NCI-H524 treated with DMSO at 0.1 percent for 48 hours (cell line): ENCODE measurements at places on chromosomes 4 and X.

DNA sequence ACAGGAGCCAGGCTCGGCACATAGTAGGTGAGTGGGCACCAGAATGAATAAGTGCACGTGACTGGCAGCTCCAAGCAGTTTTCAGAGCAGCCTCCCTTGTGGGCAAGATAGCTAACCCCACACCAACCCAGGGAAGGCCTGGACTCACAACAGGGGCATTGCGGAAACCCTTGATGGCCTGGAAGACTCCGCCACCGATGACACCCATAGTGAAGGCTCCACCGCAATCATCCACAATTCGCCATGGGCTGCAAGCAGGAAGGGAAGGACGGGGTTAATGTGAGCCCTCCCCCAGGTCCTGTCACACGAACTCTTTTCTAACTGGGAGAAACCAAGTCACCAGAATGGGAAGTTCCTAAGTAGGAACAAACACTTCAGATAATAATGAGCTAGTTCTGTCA is 957 bp downstream of the TIMM17B start:
- no peak for DNase-seq

- no peak for DNase-seq
Measured at GRCh38 chrX:69031971-69032391, 133.3 kb downstream of the PJA1 start.

- no peak for DNase-seq
Measured at GRCh38 chr4:38078590-38079421, 118.6 kb downstream of the PTTG2 start.

GRCh38 chr4:182754895-182755294 is 162.3 kb downstream of the DCTD start:
- DNase-seq: no peak

GRCh38 chr4:42616572-42616971 is 40.3 kb downstream of the ATP8A1 start:
- no peak for DNase-seq

- no peak for DNase-seq
Measured at GRCh38 chr4:187491959-187492358, 503.6 kb upstream of the ZFP42 start.

GRCh38 chr4:180240670-180241069 is 2002.5 kb upstream of the TENM3 start:
- DNase-seq: no peak

DNA sequence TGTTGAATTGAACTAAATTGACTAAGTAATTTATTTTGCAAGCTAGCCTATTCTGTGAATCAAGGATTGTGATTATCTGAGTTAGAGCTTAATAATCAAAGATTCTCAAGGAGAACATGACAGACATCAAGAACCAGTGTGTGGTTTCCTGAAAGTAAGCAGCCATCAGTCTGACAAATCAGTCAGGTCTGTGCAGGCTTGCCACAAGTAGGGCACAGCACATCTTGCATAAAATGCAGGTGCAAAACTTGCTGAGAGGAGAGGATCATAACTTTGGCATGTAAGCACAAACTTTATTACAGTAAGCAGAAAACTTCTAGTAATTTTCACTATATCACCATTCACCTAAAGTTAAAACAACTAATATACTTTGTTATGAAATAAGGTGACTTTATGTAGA is 22.5 kb downstream of the FAM241A start:
- DNase-seq: no peak

- no peak for DNase-seq
Measured at GRCh38 chr4:78742300-78742699, 33.9 kb upstream of the BMP2K start.

- DNase-seq: no peak
Measured at GRCh38 chr4:152500800-152501434, 35.0 kb downstream of the FBXW7 start.

GRCh38 chr4:6495296-6495590 is 22.8 kb upstream of the PPP2R2C start:
- no peak for DNase-seq

DNA sequence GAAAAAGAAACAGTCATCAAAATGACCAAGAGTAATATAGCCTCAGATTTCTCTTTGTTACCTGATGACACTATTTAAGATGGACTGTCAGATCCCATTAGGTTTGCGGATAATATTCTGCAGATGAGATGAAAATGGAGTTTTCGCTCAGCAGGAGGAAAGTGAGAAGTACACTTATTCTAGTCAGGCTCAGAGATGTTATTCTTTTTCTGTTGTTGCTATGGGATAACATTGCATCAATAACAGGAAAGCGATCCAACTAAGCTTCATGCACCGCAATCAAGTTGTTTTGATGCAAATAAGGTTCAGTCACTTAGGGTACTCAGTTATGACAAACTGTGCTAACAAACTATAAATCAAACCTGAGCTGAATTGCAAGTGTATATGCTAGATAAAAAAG is 415.0 kb downstream of the CCSER1 start:
- DNase-seq: no peak

DNA sequence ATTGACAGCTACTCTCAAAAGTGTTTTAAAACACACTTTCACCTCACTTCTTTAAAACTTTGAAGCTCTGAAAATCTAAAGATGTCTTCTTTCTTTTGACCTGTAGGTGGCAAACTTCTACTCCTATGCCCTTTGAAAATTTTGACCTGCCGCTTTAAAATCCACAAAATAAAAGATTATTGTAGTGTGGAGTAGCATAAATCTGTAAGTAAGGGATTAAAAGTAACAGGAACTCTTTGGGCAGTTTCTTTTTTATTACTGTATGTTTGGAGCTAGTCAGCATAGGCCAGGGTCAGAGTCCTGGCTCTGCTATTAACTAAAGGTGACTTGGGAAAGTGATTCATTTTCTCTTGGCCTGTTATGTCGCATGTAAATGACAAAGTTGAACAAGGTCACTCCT is 25.5 kb downstream of the BBS12 start:
- DNase-seq: no peak

DNA sequence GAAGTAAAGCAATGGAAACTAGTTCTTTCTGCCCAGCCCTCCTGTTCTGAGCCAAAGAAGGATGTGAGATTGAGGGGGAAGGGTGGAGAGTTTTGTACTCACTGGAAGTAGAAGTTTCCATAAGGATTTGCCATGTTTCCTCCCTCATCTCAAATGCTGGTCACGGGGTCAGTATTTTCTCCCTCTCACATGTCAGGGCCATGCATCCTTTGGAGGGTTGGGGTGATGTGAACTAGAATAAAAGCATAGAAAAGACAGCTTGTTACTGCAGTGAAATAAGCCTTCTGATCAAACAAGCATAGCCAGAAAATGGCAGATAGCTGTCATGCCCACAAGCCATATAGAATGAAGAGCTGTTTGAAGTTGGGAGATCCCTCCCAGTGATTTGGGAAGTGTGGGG is 79.7 kb downstream of the KIT start:
- no peak for DNase-seq

DNA sequence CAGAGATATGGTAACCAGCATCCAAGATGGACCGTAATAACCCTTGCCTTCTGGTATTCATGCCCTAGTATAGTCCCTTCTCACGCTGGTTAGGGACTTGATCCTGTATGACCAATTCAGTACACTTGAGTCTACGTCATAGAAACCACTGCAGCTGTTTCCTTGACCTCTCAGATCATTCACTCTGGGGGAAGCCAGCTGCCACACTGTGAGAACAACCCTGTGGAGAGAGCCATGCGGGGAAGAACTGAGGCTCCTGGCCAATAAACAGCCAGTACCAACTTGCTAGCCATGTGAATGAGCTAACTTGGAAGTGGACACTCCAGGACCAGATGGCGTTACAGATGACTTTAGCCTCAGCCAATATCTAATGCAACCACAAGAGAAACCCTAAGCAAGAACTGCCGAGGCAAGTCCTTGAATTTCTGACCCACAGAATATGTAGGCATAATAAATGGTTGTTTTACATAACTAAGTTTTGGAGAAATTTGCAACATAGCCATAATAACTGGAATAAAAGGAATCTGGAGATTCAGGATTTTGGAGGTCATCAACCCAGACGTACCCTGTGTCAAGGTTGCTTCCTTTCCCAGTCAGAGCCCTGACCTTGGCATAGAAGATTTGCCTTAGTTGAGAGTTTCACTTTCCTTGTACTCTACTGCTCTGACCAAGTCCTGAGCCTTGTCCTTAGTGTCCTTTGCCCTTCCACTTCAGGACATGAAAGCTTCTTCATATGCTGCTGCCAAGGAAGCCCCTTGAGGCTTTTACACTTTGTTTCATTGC is 87.3 kb upstream of the ZNF81 start:
- peak; percentile 22 for DNase-seq

DNA sequence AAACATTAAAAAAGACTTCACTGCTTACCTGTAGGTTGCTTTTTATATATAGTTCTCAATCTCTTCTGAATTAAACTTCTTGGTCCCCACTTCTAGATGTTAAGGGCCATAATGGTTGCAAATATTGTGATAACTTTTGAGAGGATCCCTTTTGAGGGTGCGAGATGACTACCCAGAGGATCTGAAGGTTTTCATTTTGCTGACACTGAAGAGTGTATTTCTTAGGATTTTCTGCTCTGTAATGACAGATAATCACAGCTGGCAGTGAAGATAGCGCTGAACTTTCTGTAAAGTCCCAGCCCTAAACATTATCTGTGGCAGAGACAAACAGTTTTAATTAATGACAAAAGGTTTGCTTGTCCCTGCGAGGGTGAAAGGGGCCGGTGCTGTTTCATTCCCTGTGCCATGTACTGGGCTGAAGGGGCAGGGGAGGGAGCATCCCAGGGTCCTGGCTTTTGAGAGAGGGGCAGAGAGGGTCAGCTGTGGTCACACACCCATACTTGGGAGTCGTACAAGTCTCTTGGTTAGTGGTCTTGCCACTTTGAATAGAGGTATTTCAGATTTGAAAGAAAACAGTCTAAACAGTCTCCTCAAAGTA is 22.2 kb downstream of the CLCN4 start:
- DNase-seq: no peak

DNA sequence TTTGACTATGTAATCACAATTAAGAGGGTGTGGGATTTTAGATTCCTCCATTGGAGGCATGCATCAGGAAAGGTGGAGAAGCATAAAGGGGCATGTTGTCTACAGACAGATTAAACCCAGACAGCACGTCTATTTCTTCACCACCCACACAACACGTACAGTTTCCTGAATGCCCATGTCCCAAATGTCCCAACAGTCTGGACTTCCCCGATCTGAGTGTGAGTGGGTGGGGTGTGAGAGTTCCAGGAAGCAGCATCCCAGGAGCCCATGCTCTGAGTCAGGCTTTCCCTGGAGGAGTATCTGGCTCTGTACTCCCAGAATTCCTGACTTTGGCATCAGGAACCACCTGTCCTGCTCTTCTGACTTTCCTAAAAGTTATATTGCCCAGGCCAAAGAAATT is 30.8 kb upstream of the NDP start:
- DNase-seq: no peak

DNA sequence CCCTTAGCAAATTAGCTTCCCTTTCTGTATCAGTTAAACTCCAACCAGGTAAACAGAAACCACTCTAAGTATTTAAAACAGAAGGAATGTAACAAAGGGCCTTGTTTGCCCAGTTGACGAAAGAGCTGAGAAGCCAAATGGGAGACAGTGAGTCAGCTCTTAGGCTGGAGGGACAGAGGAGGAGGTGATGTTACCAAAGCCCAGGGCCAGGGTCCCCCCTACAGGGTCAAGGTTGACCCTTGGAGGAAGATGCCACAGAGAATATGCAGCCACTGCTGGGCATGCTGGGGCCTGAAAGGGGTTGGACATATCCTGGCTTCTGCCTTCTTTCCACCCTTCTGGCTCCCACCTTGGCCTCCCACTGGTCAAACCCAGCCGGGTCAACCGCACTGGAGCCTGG is 38.3 kb upstream of the LGI2 start:
- DNase-seq: no peak

GRCh38 chrX:40318076-40318475 is 220.3 kb upstream of the BCOR start:
- peak; percentile 73 for DNase-seq

DNA sequence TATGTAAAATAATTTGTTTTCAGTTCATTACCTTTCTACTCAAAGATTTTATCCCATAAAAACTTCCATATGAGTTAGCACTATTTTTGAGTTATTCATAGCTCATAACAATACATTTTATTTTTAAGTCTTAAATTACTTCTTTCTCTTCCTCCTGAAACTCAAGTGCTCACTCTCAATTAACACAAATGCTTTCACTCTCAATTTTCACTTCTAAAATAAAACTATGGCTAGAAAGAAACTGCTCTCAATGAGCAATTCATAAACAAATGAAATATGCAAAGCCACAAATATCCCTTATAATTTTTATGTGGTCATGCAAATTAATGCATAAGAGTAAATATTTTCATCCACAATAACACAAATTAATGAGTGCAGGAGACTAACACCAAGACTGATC is 38.8 kb downstream of the MAML3 start:
- no peak for DNase-seq

DNA sequence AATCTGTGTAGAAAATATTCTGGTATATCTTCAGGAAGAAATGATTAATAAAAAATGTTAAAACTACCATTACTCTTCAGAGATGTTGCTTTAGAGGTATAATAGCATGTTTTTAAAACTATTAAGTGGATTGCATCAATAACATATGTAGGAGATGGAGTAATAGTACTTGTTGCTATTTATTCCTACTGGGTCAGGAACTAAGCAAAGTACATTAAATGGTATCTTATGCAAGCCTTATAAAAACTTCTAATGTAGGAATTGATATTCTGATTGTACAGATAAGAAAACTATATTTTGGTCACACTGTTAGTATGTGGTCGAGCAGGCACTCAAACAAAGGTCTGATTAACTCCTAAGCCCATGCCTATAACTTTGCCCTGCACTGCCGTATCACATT is 31.4 kb upstream of the PDLIM5 start:
- DNase-seq: no peak

DNA sequence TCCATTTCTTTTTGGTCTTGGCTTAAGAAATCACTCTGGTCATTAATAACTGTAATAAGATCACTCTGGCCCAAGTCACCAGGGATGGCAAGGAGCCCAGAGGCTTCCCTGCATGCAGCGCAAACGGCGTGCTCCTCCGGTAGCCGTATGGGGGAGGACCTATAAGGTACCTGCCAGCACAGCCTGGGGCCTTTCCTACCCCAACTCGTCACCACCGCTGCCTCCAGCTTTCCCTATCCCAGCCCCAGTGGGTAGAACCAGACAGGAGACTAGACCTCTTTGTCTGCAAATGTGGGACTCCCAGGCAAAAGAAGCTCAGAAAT is 25.9 kb downstream of the HAND2 start:
- no peak for DNase-seq

DNA sequence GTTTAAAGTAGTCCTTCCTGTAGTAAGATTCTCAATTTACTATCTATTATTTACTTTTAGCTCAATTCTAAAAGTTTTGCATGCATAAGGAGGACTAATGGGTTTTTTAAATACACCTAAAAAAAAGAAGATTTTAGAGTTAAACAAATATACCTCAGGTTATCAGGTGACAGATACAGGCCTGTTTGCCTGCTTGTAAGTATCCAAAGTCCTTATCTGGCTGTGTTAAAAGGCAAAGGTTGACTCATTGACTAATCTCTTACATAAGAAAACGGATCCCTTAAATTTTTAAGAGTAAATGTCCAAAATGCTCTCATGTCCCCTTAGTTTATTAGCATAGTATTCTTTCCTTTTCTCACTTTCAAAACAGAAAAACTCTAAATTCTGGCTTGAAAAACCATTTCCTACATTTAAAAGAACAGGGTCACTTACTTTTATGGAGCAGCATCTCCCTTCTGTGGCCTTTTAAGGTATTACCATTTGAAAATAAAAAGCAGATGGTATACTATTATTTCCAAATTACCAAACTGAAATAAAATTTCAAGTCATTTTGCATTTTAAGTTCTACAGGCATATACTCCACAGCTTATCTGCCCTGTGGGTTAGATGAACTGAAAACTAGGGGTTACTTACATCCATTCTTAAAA is 4.5 kb downstream of the CBR4 start:
- no peak for DNase-seq
